T-helper 2 cell treated with Interferon-gamma antibody and Interleukin-4, amounts not matched to agents 5 μg/mL and 100 μg/mL, for 36 hours (primary cell): ENCODE measurements at places on chromosomes 4 and X.
A peak's percentile ranks its signal among the peaks of the same experiment; 100 is the strongest.

GRCh38 chr4:3136454-3136853, 62.0 kb downstream of the HTT start:
- no peak for DNase-seq

- no peak for DNase-seq
Measured at GRCh38 chr4:100834616-100835015, 316.8 kb upstream of the EMCN start.

- DNase-seq = no peak
Measured at GRCh38 chr4:162782096-162782777, 384.5 kb downstream of the NAF1 start.

DNA sequence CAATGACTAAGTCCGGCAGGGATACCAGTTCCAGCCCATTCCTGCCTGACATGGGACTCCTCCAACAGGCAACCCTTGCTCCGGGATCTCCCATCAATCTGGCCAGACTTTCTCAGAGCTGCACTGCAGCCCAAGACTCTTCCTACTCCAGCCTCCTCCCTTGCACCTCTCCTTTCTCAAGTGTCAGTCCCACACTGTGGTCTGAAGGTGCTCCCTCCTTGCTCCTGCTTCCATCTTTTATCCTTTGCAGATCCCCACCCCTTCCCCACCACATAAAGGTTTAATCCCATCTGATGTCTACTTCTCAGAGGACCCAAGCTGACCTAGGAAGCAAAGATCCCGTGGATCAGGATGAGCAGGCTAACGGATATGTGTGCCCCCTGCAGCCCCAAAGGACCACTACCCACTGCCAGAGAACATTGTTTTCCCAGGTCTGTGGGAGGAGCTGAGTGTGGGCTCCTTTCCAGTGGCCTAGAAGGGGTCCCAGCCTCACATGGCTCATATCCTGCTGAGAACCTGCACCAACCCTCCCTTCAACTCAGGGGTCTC, 33.3 kb upstream of the XPNPEP2 start:
- DNase-seq = no peak

GRCh38 chr4:143961075-143961474, 55.7 kb upstream of the GYPE start:
- no peak for DNase-seq

DNA sequence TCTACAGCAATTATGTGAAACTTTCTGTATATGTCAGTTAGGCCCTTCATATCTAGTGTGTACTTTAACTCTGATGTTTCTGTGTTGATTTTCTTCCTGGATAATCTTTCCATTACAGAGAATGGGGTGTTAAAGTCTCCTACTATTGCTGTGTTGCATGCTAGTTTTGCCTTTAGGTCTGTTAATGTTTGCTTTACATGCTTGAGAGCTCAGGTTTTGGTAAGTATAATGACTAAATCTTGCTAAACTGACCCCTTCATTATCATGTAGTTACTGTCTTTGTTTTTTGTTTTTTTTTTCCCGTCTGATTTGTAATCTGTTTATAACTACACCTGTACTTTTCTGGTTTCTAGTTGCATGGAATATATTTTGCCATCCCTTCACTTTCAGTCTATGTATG, 63.6 kb upstream of the UGT2B15 start:
- DNase-seq = no peak

DNA sequence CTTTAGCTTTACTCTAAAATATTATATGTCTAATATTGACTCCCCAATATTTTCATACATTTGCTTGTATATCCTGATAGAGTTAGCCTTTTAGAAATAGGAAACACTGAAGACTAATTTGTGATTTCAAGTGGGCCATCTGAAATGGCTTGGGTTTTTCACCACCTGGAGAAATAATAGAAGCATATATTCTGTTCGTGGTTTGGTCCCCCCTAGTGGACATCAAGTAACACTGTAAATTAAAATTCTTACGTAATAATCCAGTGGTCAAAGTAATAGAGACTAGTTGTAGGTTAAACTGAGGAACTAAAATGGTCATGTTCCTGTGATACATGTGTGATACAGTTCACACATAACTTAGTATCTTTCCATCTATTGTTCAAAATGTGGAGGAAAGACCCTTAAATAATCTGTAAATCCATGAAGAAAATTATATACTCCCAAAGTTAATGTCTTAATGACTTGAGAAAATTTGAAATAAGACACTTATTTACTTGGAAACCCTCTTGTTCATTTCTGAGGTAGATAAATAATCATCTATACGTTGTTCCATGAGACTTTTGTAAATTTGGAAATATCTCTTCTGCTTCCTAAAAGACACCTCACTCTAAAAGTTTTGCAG, 79.8 kb upstream of the SMARCAD1 start:
- no peak for DNase-seq

DNA sequence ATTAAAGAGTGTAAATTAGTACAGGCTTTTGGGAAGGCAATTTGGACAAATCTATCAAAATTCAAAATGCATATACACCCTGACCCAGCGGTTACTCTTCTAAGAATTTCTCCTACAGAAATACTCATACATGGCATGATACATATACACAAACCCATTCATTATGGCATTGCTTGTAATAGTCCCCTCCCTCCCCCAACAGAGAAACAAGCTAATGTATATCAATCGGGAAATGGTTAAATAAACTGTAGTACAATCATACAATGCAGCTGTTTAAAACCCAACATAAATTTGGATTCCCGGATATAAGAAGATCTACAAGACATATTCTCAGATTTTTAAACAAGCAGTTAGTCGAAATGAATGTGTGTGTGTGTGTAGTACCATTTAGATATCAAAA, 808 bp downstream of the HUWE1 start:
- DNase-seq = no peak

DNA sequence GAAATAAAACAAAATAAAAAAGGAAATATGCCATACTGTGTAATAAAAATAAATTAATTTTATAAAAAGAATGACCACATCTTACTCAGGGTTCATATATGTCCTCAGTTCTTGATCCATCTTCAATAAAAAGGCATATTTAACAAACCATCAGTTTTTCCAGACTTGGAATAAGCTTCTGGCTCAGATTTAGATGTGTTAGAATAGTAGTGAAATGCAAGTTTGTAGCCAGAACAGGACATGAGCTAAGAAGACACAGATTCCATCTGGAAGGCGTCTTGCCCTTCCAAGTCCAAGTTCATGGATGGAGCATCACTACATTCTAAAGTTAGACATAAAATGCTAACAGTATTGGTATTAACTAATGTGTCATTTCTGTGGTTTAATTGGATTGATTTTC, 10.3 kb upstream of the LSM6 start:
- no peak for DNase-seq

GRCh38 chrX:41733939-41734338, 10.0 kb downstream of the GPR82 start:
- DNase-seq = peak; percentile 22

- DNase-seq = no peak
Measured at GRCh38 chr4:76610751-76611547, 175.9 kb downstream of the SHROOM3 start.

- DNase-seq = no peak
Measured at GRCh38 chrX:149939655-149939904, 1.3 kb upstream of the EOLA2 start.

DNA sequence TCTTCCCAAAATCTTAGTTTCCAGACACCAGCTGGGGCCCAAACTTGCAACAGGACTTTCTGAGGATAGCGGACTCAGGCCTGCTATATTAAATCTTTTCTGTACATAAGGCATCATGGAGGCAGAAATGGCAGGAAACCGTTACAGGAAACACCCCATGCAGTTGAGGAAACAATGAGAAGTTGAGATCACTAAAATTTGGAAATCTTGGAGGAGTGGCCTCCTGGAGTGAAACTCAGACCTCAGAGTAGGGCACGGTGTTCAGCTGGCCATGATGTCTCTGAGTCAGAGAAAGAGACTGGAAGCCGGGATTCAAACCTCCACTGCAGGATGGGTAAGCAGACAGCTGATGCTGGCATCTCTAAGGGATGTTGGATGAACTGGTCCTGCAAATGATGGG, 372.6 kb upstream of the CTSO start:
- DNase-seq = no peak

DNA sequence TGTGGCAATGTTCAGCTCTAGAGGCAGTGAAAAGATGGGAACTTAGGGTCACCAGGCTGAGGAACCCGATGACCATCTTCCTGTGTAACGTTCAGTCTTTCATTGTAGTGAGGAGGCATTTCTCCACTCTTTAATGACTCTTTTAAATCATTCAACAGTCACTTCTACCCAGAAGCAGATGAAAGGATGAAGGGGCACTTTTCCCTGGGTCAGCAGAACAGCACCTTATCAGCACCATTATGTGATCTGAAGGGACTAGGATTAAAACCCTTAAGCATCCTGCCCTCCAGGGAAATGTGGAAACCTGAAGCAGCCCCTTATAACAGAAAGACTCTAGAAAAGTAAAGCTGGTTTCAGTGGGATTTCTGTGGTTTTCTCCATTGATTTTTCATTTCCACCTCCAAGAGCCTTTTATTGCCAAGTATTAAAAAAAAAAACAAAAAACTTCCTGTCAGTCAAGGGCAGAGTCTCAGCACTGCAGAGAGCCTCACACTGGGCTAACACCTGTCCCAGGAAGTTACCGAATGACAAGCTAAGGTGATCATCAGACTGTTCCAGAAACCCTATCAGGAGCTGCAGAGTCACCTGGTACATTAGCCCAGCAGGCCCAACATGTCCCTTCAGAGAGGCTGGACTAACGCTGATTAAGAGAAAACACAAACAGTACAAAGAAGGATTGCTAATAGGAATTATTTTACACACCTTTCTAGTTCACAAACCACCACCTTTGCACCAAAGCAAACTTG, 185.9 kb downstream of the SHROOM3 start:
- DNase-seq = no peak

DNA sequence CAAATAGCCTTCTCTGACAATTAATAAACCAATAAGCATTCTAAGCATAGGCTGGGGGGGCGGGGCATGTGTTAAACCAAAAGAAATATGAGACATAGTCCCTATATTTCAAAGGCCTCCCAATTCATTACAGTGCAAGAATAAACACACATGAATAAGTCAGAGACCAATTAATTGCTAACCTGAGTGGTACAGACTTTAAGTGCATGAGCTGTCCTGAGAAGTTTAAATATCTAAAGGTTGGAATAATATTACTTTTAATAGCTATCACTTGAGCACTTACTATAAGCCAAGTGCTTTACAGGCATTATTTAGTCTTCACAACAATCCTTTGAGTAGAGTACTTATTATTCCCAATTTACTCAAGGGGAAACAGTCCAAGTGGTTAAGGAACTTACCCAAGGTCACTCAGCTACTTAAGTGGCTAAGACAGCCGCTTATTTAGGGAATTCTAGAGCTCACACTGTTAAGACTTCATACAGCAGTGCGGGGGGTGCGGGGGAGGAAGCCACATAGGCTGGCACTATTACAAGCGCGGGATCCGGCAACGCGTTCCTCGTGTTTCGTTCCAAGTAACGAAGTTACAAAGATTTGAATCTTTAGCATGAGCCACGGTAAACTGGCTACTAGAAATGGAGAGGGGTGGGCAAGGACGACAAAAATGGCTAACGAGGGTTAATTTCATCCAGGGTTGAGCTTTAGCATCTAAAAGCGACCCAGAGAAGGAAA, 1.4 kb downstream of the THOC2 start:
- no peak for DNase-seq

DNA sequence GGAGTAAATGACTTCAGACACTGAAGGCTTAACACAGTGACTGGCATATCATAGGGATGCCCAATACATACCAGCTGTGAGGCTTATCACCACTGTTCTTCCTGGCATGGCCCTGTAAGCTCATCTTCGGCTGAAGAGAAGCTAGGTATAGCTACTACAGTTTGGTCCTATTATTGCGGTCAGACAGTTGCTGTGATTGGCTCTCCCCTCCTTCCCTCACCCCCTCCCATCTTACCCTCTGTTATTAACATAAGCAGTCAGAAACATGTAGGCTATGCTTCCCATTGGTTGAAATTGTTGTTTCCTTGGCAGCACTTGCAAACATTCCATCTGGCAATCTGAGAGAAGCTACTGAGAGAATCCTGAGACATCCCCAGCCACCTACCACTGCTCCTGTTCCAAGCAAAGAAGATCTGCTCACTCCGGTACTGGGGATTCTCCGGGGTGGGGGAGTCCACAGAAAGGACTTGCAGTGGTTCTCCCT, at the start of gene AKAP14:
Gene AKAP14, plus strand, starts transcription at position 51 of the 484 bp plus-strand sequence. CDS start 7,331 bp downstream, outside the sequence.
- no peak for DNase-seq

DNA sequence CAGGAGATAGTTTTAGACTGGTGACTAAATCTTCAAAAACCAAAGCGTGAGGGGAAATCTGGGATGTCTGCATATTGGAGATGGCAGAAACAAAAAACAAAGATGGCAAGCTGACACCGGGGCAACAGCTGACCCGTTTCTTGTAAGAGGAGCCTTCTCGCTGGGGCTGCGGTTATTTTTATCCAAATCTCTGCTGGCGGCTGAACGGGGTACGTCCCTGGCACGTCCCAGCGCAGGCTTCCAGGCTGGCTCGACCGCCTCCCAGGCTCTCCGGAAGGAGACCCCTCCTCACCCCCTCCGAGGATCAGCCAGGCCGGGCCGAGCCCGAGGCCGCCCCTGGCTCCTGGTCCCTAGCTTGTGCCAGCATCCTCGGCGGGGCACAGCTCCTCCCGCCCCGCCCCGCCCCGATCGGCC, 403 bp downstream of the SGCB start:
- peak; percentile 11 for DNase-seq

DNA sequence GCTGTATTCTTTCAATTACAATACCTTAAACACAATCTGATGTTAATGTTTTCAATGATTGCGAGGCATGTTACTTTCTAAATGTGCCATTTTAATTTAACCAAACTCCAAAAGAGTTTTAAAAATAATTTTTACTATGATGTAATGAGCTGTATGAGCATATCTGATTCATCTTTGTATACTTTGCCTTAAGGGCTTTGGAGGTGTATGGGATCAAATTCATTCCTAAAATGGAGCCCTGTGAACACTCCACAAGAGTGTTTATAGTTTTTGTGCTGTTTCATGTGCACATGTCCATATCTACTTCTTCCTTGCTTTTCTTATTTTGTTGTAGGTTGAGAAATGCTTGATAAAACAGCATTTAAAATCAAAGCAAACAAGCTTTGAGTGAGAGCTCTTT, 82.4 kb downstream of the ATP10D start:
- DNase-seq = no peak

DNA sequence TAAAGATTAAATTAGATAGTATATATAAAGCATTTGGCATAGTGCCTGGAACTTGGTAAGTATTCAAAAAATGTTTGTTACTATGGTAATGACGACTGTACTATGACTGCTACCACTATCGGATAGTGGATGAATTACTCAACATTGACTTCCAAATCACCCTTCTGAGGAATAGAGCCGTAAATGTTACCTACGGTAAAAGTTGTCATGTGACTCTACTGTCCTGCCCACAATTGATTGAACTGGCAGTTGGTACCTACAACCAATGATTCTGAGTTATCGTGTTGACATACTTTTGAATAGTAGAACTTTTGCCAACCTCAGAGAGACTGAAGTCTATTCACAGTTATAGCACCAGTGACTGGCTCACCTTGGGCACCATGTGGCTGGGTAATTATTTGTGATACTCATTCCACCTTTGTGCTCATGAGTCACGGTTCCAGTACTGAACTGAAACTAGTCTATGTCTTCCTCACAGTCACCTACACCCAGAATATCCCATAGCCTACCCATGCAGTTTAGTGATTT, 185.5 kb upstream of the PITX2 start:
- DNase-seq = no peak

- DNase-seq = no peak
Measured at GRCh38 chrX:121360280-121360679, 312.9 kb downstream of the GLUD2 start.

GRCh38 chr4:128700659-128701350, 108.7 kb upstream of the JADE1 start:
- DNase-seq = no peak
